ENCODE measurements at places on chromosomes 13 and 19.

DNA sequence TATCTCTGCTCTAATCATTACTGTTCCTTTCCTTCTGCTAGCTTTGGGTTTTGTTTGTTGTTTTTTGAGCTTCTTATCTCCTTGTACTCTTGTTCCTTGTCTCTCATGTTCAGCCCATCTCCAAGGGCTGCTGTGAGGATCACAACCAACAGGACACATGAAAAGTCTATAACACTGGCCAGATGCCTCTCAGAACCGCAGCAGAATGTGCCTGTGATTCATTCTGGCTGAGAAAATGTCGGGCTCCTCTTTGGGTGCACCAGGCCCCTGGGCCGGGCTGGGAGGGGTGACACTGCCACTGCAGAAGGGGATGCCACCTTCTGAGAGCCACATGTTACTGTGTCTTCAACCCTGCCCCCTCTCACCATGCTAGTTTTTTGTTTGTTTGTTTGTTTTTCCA lies 48.0 kb downstream of the GGACT start:
- no peak for DNase-seq

DNA sequence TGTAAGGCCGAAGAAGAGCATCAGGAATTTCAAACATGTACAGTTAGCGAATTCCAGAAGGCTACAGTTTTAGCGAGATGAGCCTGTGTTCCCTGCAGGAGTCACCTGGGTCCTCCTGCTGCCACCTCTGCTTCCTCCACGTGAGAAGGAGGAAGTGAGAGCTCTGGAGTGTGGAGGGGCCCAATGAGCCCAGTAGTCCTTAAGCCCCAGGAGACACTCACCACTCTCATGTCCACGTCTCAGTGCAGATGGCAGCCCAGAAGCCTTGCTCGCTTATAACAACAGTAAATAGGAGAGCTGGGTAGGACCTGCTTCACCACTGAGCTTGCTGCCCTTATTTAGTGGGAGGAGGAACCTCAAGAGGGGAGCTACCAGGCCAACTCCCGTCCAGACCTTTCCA lies 44.3 kb downstream of the SERP2 start:
- DNase-seq: no peak

DNA sequence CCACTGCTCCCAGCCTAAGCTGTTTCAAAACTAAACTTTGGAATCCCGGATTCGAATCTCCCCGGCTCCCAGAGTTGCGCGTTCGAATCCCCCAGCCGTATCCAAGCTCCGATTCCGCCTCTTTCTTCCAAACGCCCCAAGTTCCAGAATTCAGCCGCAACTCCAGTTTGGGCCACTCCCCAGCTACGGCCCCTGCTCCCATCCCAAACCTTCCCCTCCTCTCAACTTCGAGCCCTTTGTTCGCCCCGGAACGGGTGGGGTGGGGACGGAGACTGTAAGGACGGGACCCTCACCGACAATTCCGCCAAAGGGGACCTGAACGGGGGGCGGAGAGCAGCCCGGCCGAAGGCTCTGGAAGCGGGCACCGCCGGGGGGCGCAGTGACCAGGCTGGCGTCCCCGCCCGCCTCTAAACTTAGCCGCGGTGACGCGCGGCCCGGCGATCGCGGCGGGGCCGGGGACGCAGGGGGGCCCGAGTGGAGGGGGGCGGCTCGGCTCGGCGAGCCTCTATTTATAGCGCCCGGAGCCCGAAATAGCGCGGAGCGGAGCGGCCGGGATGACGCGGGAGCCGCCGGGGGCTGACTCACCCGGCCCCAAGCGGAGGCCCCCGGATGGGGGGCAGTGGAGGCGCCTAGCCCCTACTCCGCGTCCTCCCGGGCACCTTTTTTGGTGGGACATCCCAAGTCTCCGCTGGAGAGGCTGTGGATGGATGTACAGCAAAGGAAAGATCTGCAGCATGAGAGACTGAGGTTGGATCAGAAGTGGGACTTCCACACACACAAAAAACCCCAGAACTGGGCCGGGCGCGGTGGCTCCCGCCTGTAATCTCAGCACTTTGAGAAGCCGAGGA lies 4.9 kb upstream of the ERCC1 start:
- DNase-seq: no peak

DNA sequence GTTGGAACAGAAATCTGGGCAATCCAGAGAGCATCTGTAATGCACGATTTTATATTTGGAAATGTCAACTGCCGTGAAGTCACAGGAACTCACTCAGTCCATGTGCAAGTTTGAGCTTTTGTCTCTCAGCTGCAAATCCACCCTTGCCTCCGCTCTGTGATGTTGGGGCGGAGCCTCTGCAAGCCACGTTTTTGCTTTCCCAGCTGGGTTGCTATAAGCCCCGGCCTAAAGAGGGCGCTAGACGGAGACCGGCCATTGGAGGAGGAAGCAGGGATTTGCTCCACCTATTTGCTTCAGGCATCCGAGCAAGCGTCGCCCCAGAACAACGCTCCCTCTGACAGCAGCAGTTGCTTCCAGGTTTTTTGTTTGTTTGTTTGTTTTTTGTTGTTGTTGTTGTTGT lies 56.2 kb downstream of the TRPM4 start:
- no peak for DNase-seq

DNA sequence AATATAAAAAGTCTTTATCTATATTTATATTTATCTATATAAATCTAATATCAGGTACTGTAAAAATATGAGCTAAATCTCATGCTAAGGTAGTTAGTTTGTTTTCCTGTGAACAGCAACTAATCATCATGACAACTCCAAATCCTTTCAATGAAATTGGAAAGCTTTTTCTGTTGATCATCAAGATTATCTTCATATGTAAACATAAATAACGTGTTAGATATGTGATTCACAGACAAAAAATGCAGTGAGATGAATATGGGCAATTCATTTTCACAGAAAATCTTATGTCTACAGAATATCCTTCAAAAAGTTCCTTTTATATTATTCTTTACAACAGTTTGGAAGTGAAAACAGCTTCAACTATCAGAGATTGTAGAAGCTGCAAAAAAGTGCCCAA lies 41.7 kb upstream of the EEF1AKMT1 start:
- no peak for DNase-seq

GRCh38 chr13:42413484-42413815 lies 141.5 kb downstream of the AKAP11 start:
- DNase-seq: no peak

DNA sequence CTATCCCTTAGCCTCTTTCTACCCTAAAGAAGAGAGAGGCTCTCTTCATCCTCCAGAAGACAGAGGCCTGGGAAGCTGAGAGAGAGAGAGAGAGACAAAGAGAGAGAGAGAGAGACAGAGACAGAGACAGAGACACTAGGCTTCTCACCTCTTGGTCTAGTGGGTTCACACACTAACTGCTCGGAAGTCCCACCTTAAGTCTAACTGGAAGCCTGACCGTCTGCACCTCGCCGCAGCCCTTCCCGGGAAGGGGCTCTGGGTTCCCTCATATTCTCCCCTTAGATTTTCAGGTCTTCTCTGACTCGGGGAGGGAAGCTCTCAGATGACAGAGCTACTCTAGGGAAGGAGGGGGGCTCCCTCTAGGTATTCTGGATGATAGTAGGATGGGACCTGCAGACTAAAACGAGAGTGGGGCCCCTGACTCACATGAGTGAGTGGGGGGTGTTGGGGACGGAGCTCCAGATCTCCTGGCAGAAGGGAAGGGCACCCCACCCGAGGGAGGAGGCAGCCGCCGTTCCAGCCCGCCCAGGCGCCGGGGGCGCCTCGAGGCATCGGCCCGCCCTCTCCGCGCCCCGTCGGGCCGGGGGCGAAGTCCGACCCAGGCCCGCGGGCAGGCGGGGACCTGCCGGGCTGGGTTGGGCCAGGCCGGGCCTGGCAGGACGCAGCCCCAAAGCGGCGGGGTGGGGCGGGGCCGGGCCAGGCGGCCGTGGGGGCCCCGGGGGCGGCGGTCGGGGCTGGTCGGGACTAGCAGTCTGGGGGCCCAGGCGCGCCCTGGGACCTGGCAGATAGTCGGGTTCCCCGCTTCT lies 2.0 kb upstream of the JUNB start:
- no peak for DNase-seq

All from retinal pigment epithelial cell (primary cell).